ENCODE measurements at places on chromosomes 13 and 19.

GRCh38 chr19:34475975-34476594 is 5.5 kb upstream of the WTIP start:
- no peak for DNase-seq

GRCh38 chr19:35495107-35496064 is 5.1 kb upstream of the KRTDAP start:
- peak; percentile 51 for DNase-seq

GRCh38 chr13:111534751-111535522 is 214.5 kb downstream of the TEX29 start:
- DNase-seq: no peak

- DNase-seq: no peak
Measured at GRCh38 chr13:41606646-41607045, 149.3 kb downstream of the RGCC start.

DNA sequence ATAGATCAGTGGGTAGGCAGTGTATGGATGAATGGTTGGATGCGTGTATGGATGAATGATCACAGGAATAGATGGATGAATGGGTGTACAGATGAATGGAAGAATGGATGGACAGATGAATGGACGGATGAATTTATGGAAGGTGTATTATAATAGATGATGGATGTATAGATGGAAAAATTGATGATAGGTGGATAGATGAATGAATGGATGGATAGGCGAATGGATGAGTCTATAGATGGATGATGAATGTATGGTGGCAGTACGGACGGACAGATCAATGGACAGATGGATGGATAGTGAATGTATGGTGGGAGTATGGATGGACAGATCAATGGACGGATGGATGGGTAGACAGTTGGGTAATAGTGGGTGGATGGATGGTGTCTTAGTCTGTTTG is 49.0 kb upstream of the ONECUT3 start:
- DNase-seq: no peak

DNA sequence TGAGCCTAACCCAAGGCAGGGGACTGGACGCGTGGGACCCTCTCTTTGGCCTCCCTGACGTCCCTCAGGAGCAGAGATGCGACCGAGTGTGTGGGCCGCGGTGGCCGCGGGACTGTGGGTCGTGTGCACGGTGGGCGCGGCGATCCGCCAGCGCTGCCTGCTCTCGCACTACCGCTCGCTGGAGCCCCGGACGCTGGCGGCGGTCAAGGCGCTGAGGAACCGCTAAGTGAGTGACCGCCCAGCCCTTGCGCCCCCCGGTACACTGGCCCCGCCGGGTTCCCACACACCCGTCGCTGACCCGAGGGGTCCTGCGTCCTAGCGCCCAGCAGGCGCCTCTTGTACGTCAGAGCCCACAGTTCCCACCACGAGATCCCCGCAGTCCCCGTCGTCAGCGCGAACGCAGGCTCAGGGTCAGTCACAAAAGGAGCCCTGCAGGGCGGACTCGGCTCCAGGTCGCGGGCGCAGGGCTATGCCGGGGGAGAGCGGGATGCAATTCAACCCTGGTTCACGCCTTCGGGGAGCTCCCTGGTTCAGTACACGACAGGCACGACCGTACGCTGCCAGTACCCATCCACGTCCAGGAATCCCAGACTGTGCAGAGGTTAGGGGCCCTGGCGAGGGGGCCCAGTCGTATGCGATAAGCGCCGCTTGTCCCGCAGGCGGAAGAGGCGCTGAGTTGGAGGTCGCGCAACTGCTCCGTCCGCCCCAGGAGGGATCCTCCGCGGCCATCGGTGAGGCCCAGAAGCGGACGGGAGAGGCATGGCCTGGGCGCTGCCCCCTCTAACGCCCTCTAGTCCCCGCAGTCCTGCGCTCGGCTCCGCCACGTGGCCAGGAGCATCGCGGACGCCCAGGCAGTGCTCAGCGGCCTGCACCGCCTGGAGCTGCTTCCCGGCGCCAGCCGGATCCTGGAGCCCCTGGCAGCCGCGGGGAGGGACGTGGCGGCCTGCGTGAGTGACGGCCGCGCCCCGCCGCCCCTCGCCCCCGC is 3.6 kb upstream of the IFNL2 start:
- no peak for DNase-seq

DNA sequence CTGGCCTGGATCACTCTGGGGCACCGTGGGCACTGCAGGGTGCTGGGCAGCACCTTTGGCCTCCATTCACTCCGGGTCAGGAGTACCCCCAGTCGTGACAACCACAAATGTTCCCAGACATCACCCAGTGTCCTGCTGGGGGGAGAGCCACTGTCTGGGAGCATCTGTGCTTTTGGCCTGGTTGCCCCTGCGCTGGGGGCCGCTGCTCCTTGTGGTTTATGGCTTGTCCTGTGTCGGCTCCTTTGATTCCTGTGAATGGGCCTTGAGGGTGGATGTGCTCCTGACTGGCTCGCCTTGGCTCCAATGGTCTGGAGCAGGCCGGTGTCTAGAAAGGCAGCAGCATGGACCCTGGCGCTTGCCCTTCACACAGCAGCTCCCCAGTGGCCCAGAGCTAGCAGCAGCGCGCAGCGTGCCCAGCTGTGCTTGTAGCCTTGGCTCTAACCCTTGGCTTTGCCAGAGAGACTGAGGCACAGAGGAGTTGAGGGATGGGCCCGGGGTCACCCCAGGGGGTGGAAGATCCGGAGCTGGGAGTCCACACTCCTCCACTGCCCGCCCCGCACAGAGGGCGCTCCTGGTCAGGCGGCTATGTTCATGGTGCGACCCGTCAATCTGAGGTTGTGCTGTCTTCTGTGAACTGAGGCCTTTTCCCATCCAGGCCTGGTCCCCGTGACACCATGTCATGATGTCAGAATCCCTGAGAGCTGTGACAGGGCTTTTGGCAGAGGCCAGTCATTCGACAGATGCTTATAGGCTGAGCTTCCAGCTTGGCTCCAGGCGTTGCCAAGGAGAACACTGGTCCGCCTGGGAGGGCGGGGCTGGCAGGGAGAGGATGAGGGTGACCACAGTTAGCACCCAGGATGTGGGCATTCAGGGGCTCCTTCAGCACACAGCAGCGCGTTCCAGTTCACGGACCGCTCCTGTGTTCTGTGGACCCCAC is 4.1 kb downstream of the DAZAP1 start:
- DNase-seq: peak; percentile 43

GRCh38 chr19:40216777-40217026 is 1.5 kb downstream of the TTC9B start:
- DNase-seq: no peak
